ENCODE measurements at places on chromosomes 11 and 22. TPM values are rescaled to one million over a fixed set of nuclear protein-coding genes. Genes with fewer than 3 reads are reported as not detected.

DNA sequence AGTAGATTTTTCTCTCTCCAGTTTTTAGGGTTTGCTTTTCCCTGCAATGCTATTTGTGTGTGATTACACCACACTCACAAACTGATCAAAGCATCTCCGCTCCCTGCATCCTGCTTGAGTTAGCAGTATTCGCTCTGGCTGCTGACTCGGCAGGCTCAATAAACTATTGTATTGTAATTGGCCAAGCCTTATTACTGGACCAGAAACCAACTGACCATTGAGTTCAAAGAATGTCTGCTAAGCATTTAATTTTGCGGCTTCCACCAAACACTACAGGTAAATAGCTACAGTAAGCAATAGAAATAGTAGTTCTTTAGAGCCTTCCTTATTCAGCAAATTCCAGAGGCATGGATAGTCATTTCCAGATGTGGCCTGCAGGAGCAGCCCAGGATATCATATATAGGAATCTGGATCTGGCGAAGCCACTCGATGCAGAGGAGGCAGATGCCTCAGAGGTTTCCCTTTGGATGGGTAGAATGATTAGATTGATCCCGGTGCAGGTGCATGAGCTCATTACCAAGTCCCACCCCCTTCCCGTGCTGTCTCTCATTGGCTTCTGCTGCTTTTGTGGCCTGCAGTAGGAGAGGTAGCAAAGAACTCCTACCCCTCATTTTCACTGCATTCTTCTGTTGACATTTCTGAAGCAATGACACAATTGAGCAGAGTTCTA, 77.3 kb downstream of the COMMD9 start:
- DNase-seq: no peak

- DNase-seq: no peak
Observed at GRCh38 chr11:127203490-127203889, 202.9 kb upstream of the KIRREL3 start.

- DNase-seq: peak; percentile 78
Observed at GRCh38 chr11:19714387-19715363, 2.0 kb downstream of the NAV2 start.

Gene PPP1CA
- total RNA-seq: 148 TPM
